ENCODE measurements at places on chromosomes 6 and 20. TPM values are rescaled to one million over a fixed set of nuclear protein-coding genes. Genes with fewer than 3 reads are reported as not detected.
A peak's percentile ranks its signal among the peaks of the same experiment; 100 is the strongest.

Gene SYTL3
- total RNA-seq, result 8.7 TPM

GRCh38 chr20:35007413-35007812 lies 51.7 kb downstream of the MYH7B start:
- no peaks in the 10 kb centered on the region for H3K27me3 ChIP-seq
- H3K4me1 ChIP-seq, result peaks cover 2% of the 10 kb centered on the region
- no peak overlapping the region for H3K4me3 ChIP-seq
- DNase-seq, result no peak

DNA sequence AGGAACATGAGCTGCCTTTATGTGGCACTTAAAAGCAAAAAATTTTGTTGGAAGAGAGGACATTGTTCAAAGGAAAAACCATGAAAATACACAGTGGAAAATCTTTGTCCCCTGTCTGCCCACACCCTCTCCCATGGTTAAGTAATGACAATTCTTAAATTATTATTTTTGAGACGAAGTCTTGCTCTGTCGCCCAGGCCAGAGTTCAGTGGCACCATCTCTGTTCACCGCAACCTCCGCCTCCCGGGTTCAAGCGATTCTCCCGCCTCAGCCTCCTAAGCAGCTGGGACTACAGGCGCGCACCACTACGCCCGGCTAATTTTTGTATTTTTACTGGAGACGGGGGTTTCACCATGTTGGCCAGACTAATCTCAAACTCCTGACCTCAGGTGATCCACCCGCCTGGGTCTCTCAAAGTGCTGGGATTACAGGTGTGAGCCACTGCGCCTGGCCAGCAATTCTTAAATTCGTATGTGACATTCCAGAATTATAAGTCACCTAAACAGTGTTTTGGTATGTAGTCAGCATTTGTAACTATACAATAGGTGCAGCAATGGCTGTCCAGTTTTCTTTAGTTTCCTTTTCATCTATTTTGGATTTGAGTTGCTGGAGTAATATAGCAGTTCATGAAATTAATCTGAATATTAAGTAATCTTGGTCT lies 636 bp upstream of the SSR1 start:
- no peaks in the 10 kb centered on the region for H3K27me3 ChIP-seq
- H3K4me1 ChIP-seq, result peaks cover 12% of the 10 kb centered on the region
- H3K36me3 ChIP-seq, result peaks cover 11% of the 10 kb centered on the region
- peak overlapping the region; percentile 100 for H3K4me3 ChIP-seq
- H3K27ac ChIP-seq, result peak overlapping the region; percentile 93
- DNase-seq, result no peak

DNA sequence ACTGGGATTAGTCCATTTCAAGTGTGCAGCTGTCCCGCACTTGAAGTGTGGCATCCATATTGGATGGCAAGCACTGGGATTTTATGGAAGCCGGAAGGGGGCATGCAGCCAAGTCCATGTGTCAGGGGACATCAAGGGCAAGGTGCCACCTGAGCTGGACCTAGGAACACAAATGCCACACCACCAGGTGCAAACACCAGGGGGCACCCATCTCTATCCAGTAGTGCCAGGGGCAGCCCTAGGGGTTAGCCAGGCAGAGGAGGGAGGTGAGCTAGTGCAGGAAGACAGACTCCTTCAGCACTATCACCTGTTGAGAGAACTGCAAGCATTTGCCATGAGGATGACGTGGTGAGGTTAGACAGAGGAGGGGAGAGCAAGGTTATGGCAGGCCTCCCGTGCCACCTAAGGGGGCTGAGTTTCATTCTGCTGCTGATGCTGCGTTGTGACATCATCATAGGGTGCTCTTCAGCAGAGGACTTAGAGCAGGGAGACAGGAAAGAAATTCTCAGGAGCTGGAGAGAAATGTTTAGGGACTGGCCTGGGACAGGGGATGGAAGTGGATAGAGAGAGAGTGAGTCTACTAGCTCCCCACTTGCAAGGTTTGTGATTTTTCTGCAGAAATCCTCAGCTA lies 192.6 kb upstream of the SLC24A3 start:
- no peak for DNase-seq
- no peaks in the 10 kb centered on the region for H3K36me3 ChIP-seq
- H3K4me3 ChIP-seq, result no peak overlapping the region

Gene HLA-DQA2
- total RNA-seq, result 51.7 TPM

DNA sequence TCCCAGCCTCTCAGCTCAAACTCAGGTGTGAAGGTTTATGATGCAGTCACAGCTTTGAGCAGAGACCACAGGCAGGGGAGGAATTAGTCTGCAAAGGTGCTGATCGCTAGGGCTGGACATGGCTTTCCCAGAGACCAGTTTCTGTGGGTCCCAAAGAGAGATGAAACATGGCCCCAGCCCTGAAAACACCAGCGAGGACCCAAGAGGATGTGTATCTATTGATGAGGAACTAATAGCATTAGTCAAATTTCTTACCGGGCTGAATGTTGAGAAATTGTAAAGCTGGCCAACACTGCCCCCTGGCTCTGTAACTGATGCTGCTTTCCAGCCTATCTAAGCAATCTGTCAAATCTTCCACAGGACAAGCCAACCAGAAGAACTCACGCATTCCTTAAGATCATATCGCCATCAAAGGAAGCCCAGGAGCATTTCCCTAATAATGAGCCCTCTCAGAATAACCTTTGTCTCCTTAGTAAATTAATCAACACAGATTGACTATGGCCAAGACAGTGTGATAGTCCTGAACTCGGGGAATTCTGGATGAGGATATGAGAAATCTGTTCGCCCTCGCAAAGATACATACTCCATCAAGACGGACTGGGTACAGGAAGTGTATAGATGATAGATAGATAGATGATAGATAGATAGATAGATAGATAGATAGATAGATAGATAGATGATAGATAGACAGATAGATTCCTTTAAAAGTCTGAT lies 7.8 kb upstream of the ACSS1 start:
- peaks cover 18% of the 10 kb centered on the region for H3K27me3 ChIP-seq
- DNase-seq, result peak; percentile 67
- no peaks in the 10 kb centered on the region for H3K4me1 ChIP-seq
- no peak overlapping the region for H3K4me3 ChIP-seq
- no peak overlapping the region for H3K27ac ChIP-seq
- no peaks in the 10 kb centered on the region for H3K36me3 ChIP-seq

Gene CLPSL2
- not detected for total RNA-seq

Gene LY6G6F
- total RNA-seq, result not detected

DNA sequence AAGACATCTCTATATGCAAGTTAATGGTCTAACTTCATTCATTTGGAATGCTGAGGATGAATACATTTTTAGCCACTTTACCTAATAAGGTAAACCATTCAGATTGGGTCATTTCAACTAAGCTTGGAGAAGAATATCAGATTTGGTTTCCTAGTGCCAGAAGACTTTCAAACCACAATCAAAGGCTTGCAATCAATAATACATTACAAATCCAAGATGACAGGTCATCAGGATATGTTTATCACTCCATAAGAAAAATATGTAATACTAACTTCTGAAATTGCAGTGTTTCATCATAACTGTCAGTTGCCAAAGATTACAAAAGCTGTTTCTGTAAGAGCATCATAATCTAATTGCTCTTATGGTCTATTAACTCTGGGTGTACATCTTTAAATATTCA lies 654.0 kb downstream of the COL12A1 start:
- H3K27me3 ChIP-seq, result no peaks in the 10 kb centered on the region
- DNase-seq, result no peak
- H3K36me3 ChIP-seq, result no peaks in the 10 kb centered on the region
- no peak overlapping the region for H3K4me3 ChIP-seq

GRCh38 chr6:157152556-157152955 lies 170.8 kb downstream of the TMEM242 start:
- no peak for DNase-seq
- H3K4me1 ChIP-seq, result peaks cover 6% of the 10 kb centered on the region
- H3K4me3 ChIP-seq, result no peak overlapping the region
- H3K27ac ChIP-seq, result no peak overlapping the region
- H3K36me3 ChIP-seq, result peaks cover 19% of the 10 kb centered on the region
- no peaks in the 10 kb centered on the region for H3K27me3 ChIP-seq

DNA sequence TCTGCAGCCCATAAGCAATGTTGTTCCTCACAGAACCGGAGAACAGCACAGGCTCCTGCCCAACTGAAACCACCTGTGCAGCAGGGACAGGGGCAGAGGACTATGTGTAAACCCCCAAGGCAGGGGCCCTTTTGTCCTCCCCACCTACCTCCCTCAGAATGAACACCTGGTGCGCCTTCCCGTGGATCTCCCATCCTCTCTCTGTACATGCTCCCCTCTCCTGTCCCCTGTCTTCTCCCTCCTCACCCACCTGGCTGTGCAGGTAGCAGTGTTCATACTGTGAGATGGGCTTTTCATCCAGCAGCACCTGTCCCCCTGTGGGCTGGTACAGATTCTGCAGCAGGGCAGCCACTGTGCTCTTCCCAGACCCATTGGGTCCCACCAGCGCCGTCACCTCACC lies 8.5 kb downstream of the TAP2 start:
- DNase-seq, result no peak
- no peak overlapping the region for H3K27ac ChIP-seq
- H3K4me1 ChIP-seq, result no peaks in the 10 kb centered on the region
- peaks cover 60% of the 10 kb centered on the region for H3K36me3 ChIP-seq

Gene ID4
- total RNA-seq, result 35.2 TPM

- H3K36me3 ChIP-seq, result no peaks in the 10 kb centered on the region
- no peak for DNase-seq
- no peaks in the 10 kb centered on the region for H3K27me3 ChIP-seq
- H3K4me1 ChIP-seq, result peaks cover 5% of the 10 kb centered on the region
Observed at GRCh38 chr6:14434916-14435690, 317.5 kb downstream of the CD83 start.

Gene TBC1D7
- total RNA-seq, result 18.1 TPM

DNA sequence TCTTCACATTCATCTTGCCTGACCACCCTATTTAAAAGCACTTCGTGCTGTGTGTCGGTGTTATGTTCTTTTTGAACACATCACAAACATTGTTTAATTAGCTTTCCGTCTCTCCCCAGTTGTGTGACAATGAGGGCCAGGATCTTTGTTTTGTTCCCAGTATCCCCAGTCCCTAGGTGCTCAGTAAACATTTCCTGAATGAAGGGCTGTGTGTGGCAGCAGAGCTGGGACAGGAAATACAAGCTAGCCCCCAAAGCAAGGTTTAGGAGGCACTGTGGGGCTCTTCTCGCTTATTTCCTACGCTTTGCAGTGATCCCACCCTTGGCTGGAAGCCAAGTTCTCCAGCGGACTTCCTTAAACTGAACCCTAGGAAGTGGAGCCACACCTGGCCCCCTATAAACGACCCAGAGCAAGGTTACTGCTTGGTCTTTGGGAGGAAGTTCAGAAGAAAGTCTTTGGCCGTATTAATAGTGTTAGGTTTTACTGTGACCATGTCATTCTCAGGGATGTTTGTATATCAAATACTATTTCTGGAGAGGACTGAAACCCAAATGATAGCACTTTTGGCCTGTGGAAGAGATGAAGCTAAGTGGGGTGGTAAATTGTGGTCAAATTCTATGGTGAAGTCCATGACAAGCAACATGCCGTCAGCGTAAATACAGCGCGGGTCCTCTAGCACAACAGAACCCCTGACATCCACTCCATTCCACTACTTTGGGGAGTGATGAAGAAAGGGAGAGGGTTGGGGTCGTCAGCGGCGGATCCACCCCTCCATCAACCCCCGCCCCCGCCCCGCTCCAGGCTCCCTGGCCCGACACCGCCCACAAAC lies 570 bp upstream of the FANCE start:
- H3K4me3 ChIP-seq, result peak overlapping the region; percentile 76
- H3K4me1 ChIP-seq, result peaks cover 23% of the 10 kb centered on the region
- H3K27me3 ChIP-seq, result no peaks in the 10 kb centered on the region
- peaks cover 8% of the 10 kb centered on the region for H3K36me3 ChIP-seq
- H3K27ac ChIP-seq, result no peak overlapping the region
- no peak for DNase-seq

Gene KIFC1
- total RNA-seq, result 2.3 TPM

- DNase-seq, result no peak
- H3K4me3 ChIP-seq, result no peak overlapping the region
- H3K27ac ChIP-seq, result no peak overlapping the region
- H3K36me3 ChIP-seq, result peaks cover 97% of the 10 kb centered on the region
- H3K4me1 ChIP-seq, result peaks cover 12% of the 10 kb centered on the region
- no peaks in the 10 kb centered on the region for H3K27me3 ChIP-seq
Observed at GRCh38 chr20:44491635-44492395, 16.1 kb downstream of the TTPAL start.

- DNase-seq, result no peak
- H3K4me3 ChIP-seq, result no peak overlapping the region
- no peaks in the 10 kb centered on the region for H3K4me1 ChIP-seq
- no peaks in the 10 kb centered on the region for H3K36me3 ChIP-seq
- H3K27me3 ChIP-seq, result no peaks in the 10 kb centered on the region
- H3K27ac ChIP-seq, result no peak overlapping the region
Observed at GRCh38 chr6:122886481-122886880, 97.4 kb downstream of the SMPDL3A start.

Gene CDH26
- 8.8 TPM for total RNA-seq

DNA sequence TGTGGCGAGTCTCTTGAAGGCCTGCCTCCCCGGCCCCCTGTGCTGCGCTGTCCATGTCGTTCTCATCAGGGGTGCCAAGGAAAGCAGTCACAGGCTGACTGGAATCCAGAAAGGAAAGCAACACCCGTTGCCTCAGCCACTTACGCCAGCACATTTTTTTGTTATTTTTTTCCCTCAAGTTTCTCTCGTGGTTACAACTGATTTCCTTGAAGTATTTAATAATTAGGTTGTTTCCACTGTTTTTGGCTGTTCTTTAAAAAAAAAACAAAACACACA lies 17.9 kb upstream of the SLC22A1 start:
- DNase-seq, result no peak
- H3K27me3 ChIP-seq, result no peaks in the 10 kb centered on the region
- peaks cover 9% of the 10 kb centered on the region for H3K4me1 ChIP-seq
- H3K27ac ChIP-seq, result no peak overlapping the region

DNA sequence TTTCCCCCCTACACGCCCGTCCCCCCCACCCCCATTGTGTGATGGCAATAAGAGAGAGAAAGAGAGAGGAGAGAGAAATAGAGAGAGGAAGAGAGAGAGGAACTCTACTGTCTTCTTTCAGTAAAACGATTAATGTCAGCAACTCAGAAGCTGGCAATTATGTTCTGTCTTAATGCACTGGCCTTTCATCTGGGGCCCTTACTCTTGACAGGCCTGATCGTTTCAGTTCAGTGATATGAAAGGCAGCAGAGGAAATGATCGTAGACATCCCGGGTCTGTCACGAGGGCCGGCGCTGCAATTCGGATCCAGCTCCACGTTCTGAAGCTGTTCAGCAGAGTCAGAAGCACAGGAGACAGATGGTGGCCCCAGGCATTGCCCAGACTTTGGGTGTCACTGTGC lies 308.9 kb downstream of the ZNF217 start:
- no peak overlapping the region for H3K27ac ChIP-seq
- H3K4me1 ChIP-seq, result no peaks in the 10 kb centered on the region
- no peaks in the 10 kb centered on the region for H3K27me3 ChIP-seq
- no peak overlapping the region for H3K4me3 ChIP-seq
- H3K36me3 ChIP-seq, result no peaks in the 10 kb centered on the region

Gene PLCB4
- total RNA-seq, result 7.9 TPM

Gene GJE1
- total RNA-seq, result not detected

GRCh38 chr6:56387621-56388414 lies 140.4 kb upstream of the COL21A1 start:
- H3K27me3 ChIP-seq, result no peaks in the 10 kb centered on the region
- H3K4me1 ChIP-seq, result peaks cover 8% of the 10 kb centered on the region
- H3K4me3 ChIP-seq, result no peak overlapping the region
- no peak overlapping the region for H3K27ac ChIP-seq

- H3K4me1 ChIP-seq, result peaks cover 12% of the 10 kb centered on the region
- H3K27me3 ChIP-seq, result no peaks in the 10 kb centered on the region
- DNase-seq, result no peak
- no peak overlapping the region for H3K4me3 ChIP-seq
- no peak overlapping the region for H3K27ac ChIP-seq
- no peaks in the 10 kb centered on the region for H3K36me3 ChIP-seq
Observed at GRCh38 chr6:134247231-134247833, 70.6 kb downstream of the SGK1 start.

- H3K27ac ChIP-seq, result no peak overlapping the region
- no peaks in the 10 kb centered on the region for H3K4me1 ChIP-seq
- DNase-seq, result no peak
- no peak overlapping the region for H3K4me3 ChIP-seq
- no peaks in the 10 kb centered on the region for H3K27me3 ChIP-seq
Observed at GRCh38 chr20:9329355-9330101, 184.9 kb upstream of the LAMP5 start.

Gene SMLR1
- total RNA-seq, result not detected

All from upper lobe of right lung (tissue), 1 donor.